ENCODE measurements at places on chromosomes 11 and 22.

- no peak for DNase-seq
Measured at GRCh38 chr11:64801158-64801464, 1.9 kb downstream of the MAP4K2 start.

GRCh38 chr22:47270463-47271135, 508.1 kb downstream of the TBC1D22A start:
- DNase-seq, result no peak

DNA sequence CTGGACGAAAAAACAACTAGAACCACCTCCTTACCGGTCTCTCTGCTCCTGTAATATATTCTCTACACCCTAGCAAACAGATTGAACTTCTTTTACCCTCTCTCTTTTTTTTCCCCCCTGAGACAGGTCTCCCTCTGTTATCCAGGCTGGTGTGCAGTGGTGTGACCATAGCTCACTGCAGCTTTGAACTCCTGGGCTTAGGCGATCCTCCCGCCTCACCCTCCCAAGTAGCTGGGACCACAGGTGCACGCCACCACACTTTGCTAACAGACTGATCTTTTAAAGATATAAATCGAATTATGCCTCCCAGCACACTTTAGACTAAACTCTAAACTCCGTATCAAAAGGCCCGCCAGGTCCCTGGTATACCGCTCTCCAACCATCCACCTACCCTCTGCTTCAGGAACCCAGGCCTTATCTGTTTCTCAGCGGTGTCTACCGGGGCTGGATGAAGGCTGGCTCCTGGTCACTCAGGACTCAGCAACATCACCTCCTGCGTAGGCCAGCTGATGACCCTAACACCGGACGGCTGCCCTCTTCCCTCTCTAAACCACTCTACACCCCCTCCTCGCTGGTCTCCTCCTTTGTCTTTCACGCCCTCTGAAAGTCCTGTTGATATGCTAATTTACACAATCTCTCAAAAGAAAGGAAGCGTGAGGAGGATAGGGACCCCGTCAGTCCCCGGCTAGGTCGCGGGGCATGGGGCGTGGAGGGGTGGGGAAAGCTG, 745 bp downstream of the C22orf39 start:
- DNase-seq, result no peak

GRCh38 chr11:91624021-91624420, 600.6 kb upstream of the FAT3 start:
- DNase-seq, result no peak

DNA sequence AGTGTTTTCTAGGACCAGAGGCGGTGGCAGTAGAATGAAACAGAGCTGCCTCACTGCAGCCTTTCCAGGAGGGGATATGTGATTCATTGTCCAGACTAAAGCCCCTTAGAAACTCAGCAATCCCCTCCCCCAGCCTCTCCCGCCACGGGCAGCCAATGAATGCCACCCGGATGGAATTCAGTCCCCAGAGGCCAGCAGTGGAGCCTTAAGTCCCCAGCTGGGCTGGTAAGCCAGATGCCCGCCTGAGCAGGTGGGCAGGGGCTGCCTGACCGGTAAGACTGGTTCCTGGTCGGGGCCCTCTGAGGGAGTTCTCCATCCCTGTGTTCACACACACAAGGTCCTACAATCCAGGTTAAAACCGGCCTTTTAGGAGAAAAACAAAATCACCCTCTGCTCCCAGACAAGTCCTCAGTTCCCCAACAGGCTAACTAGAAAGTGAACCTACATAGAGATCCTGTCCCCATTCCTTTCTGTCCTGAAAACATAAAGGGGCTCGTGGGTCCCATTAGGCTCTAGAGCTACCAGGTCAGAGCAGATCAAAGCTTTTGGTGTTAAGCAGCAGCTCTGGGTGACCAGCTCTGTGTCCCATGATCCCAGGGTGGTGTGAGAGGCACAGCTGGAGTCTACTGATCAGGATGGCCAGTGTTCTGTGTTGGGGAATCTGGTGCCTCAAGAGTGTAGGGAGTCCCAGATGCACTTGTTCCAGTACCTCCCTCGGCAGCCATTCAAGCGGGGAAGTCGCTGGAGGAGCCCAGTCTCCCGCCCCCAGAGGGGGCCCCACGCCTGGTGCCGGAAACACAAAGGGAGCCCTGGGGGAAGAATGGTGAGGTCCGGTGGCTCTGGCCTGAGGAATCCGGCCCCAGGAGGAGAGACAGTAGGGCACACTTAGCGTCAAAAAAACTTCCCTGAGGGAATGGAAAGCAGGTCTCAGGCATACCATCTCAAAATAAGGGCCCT, 2.6 kb downstream of the PATZ1 start:
- peak; percentile 27 for DNase-seq

DNA sequence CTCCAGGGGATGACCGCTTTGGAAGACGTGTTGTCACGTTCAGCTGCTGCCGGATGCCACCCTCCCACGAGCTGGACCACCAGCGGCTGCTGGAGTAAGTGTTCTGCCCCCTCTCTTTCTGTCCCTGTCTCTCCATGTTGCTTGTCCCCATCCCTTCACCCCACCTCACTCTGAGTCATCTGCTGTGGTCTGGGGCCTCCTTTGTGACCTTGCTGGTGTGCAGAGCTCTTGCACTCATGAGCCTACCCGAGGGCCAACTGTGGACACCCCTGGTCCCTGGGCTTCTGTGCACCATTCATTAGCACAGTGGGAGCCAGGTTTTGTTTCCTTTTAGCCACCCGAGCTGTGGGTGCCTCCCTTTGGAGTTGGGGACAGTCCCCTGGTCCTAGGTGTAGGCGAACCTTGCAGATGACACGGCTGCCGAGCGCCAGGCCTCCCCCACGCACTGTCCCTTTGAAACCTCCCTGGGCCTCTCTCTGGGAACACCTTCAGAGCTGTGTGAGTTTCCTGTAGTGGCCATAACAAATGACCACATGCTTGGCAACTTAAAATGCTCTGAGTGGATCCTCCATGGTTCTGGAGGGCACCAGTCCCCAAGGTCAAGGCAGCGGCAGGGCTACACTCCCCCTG, 49.8 kb downstream of the ARHGAP8 start:
- DNase-seq, result no peak

GRCh38 chr11:94728541-94728940, 39.6 kb upstream of the AMOTL1 start:
- no peak for DNase-seq

DNA sequence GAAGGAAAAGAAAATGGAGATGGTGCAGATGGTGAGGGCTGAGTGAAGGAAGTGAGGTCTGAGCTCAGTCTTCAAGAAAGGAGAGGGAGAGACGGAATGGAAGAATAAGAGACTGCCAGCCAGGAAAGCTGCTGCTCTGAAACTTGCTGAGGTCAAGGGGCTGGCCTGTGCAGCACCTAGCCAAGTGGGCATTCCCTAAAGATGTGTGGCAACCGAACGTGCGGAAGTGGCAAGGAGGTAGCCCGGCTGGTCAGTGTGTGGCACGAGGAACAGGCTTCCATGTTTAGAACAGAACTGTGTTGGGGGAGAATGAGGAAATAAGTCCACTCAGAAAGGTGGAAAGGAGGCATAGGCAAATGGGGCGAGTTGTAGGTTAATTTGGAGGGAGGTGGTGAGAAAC, 7.6 kb upstream of the IGSF9B start:
- DNase-seq, result no peak

- DNase-seq, result no peak
Measured at GRCh38 chr22:24989541-24989951, 37.0 kb downstream of the KIAA1671 start.

- DNase-seq, result no peak
Measured at GRCh38 chr11:10309163-10310093, 4.6 kb downstream of the ADM start.

DNA sequence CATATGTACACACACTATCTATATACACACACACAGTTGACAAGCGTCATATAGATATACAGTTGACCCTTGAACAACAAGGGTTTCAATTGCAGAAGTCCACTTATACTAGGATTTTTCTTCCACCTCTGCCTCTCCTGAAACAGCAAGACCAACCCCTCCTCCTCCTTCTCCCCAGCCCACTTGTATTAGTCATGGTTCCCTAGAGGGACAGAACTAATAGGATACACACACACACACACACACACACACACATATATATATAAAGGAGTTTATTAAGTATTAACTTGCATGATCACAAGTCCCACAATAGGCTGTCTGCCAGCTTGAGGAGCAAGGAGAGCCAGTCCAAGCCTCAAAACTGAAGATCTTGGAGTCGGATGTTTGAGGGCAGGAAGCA, 92.9 kb downstream of the DHCR7 start:
- no peak for DNase-seq

- no peak for DNase-seq
Measured at GRCh38 chr11:30025396-30026139, 8.7 kb upstream of the KCNA4 start.

- DNase-seq, result no peak
Measured at GRCh38 chr22:28629420-28630176, 50.0 kb downstream of the TTC28 start.

- no peak for DNase-seq
Measured at GRCh38 chr22:41521126-41521525, 23.1 kb downstream of the POLR3H start.

DNA sequence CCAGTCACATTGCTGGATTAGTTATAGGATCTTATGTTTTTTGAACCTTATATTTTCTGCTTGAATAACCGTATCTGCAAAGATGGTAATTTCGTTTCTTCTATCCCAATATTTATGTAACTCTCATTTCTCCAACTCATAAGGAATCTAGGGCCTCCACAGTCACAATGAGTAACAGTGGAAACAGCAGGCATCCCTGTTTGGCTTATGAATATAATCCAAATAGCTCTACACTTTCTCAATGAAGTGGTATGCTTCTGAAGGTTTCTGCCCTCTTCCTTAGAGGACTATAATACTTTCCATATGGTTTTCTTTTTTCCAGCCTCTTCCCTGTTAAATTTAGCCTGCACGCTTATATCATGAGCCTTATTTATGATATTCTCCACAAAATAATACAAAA, 16.5 kb downstream of the ATP6V1E1 start:
- no peak for DNase-seq

DNA sequence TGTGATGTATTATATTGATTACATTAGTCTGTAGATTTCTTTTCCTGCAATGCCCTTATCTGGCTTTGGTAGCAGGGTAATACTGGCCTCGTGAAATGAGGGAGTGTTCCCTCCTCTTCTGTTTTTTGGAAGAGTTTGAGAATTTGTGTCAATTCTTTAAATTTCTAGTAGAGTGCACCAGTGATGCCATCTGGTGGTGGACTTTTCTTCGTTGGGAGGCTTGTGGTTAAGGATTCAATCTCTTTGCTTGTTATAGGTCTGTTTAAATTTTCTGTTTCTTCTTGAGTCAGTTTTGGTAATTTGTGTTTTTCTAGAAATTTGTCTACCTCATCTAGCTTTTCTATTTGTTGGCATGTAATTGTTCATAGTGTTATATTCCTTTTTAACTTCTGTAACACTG, 18.9 kb downstream of the SHANK3 start:
- no peak for DNase-seq

DNA sequence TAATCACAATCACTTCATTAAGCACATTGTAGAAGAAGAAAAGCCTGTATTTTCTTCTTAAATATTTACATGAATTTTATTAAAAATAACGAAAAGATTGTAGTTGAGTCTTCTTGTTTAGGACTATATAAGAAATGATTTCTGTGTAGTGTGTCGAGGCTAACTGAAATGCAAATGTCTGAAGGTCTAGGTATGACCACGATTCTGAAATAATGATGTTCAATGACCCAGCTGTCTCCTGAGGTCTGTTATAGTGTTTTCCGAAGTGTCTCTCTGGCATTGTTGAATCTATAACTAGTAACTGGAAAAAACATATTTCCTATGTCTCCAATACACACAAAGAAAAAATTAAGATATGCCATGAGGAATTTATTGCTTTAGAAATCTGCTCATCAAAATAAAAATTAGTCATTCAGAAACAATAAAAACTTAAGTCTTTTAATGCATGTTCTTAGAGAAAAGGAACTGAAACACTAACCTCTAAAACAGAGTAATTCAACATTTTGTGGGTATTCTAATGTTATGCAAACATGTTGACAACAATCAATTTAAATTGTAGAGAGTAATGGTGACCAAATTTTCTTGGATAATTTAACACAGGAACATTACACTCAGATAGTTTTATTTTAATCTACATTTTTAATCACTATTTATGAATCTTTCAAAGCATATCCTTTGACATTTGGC, 55.0 kb downstream of the CASP12 start:
- no peak for DNase-seq

DNA sequence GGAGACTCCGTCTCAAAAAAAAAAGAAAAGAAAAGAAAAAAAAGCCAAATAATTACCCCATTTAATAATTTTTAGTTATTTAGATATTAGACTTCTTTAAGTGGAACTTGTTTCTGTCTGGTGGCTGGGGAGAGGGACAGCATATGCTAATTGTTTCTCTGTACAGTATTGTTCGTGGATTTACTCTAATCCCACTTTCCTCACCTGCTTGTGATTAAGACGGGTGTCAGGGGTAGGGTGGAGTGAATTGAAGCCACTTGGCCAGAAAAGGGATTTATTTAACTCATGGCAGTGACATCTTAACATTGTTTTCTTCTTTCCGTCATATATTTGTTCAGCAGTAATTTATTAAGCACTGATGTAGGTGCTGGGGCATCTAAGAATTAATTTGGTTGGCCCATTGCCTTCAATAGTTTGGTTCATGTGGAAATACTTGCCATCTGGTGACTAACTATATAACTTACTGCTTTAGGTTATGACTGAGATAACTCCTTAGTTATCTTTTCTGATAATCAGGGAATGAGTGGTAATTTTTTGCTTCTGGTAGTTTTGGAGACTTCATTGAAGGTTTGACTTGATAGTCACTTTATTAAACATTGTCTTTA, 4.6 kb downstream of the TNRC6B start:
- no peak for DNase-seq

DNA sequence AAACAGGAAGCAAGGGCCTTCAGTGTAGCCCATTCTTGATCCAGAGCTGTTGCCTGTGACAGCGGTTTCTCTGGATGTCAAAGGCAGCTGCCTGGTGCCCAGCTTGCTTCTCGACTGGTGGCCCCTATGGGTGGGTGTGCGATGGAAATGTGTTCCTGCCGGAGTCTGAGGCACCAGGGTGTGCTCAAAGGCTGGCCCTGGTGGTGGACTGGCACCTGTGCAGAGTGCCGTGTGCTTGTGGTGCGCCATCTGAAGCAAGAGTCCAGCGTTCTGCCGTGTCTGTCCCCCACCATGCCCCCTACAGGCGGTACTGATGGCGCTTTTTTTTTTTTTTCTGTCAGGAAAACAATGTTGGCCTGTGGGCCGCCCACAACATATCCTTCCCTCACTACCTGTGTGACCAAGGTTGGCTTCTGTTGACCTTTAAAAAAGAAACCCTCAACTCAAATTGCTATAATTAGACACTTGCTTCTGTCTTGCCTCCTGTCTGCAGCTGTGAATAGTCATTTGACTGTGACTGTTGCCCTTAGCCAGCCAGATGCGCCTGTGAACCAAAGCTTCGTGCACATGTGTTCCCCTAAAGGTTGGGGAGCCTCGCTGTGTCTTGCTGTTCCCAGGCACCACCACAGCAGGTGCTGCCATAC, 4.7 kb upstream of the RANBP1 start:
- no peak for DNase-seq

DNA sequence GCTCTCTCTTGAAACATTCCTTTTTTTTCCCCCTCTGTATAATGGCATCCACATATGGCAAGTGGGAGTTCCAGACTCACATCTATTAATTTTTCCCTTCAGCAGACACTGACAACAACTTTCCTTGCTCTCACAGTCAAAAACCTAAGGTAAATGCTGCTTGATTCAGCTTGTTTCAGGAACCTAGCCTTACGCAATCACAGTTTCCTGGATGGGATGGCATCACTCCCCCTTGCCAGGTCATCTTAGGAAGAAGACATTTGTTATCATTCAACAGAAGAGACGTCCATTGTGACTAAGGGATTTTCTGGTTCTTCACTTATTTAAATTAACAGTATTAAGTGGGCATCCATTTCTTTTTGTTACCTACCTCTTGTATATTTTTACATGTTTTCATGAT, 112.0 kb upstream of the PDGFD start:
- DNase-seq, result no peak

Measured in activated CD8-positive, alpha-beta memory T cell treated with anti-CD3 and anti-CD28 coated beads for 48 hours (primary cell).